Nephron progenitor cell (in vitro differentiated cells): ENCODE measurements at places on chromosomes 16 and 17.

DNA sequence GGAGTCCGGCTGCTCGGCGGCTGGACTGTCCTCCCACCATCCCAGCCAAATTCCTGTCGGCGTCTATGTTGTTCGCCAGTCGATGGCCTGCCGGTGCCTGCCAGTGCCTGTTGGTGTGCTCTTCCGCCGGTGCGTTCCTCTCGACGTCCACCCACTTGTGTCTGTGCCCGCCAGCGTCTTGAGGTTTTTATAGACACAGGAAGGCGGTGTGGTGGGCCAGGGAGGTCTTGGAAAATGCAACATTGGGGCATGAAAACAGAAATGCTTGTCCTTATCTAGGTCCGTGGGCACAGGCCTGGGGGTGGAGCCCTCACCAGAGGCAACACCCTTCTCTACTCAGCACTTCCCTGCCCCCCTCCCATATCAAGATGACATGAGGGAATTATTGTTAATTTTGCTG lies 167.8 kb downstream of the IRF8 start:
- DNase-seq: no peak

DNA sequence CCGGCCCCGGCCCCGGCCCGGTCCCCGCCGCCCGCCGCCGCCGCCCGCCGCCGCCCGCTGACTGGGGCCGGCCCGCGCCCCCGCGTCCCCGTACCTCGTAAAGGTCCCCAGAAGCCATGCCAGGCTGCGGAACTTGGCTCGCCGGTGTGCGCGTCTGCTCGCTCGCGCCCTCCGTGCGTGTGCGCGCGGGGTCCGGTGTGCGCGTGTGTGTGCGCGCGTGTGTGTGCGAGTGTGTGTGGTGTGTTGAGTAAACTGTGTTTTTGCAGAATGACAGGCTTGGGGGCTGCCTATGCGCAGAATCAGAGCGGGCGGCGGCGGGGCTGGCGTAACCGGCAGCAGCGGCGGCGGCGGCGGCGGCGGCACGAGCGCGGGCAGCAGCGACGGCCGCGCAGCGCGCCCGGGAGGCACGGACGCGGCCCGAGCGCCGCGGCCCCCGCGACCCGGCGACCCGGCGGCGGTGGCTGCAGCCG lies 307 bp downstream of the CDYL2 start:
- DNase-seq: no peak

DNA sequence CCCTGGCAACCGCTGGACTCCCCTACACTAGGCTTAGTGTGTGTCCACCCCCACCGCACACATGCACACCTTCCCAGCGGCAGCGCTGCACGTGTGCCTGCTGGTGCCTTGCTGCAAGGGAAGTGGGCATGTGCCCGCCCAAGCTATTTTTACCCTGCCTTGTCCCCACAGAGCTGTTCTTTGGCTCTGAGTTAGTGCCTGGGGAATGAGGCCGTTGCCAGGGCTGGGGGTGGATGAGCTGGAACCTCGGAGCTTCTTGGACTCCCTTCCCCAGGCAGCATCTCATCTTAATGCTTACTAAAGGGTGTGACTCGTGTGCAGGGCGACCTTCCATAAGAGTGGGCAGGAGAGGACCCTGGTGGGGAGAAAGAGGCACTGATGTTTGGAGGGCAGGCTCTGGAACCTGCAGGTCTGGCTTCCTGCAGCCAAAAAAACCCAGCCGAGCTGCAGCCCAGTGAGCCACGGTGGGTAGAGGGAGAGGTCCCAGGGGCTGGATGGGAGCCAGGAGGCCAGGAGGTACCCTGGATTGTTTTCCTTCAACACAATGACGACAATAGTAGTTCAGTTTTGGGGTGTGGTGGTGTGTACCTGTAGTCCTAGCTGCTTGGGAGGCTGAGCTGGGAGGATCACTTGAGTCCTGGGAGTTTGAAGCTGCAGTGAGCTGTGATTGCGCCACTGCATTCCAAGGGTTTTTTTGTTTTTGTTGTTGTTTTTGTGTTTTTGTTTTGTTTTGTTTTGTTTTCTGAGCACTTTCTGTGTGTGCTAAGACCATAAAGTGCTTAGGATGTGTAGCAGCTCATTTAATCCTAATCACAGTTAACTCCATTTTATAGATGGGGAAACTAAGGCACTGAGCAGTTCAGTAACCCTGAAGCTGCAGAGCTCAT lies 119.1 kb downstream of the RAB11FIP4 start:
- no peak for DNase-seq

GRCh38 chr16:89573826-89574680 lies 1.5 kb upstream of the CPNE7 start:
- DNase-seq: no peak

DNA sequence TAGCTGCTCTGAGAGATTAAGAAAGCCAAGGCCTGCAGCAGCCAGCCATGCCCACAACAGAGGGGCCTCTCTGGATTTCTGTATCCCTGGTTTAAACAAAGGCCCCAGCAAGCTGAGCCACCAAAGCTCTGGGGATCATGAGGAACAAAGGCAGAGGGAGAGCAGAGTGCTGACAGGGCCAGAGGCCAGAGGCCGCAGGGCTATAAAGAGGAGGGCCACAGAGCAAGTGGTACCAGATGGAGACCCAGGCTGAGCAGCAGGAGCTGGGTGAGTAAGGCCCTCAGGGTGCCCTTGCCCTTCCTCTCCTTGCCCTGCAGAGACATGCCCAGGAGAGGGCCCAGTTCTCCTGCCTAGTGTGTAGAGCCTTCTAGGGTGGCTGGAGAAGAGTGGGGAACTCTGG lies at the start of gene CRYBA1:
Gene CRYBA1 (plus strand): TSS at position 232 of the 400 bp plus-strand sequence. CDS start 5 bp downstream, at position 237.
- no peak for DNase-seq

DNA sequence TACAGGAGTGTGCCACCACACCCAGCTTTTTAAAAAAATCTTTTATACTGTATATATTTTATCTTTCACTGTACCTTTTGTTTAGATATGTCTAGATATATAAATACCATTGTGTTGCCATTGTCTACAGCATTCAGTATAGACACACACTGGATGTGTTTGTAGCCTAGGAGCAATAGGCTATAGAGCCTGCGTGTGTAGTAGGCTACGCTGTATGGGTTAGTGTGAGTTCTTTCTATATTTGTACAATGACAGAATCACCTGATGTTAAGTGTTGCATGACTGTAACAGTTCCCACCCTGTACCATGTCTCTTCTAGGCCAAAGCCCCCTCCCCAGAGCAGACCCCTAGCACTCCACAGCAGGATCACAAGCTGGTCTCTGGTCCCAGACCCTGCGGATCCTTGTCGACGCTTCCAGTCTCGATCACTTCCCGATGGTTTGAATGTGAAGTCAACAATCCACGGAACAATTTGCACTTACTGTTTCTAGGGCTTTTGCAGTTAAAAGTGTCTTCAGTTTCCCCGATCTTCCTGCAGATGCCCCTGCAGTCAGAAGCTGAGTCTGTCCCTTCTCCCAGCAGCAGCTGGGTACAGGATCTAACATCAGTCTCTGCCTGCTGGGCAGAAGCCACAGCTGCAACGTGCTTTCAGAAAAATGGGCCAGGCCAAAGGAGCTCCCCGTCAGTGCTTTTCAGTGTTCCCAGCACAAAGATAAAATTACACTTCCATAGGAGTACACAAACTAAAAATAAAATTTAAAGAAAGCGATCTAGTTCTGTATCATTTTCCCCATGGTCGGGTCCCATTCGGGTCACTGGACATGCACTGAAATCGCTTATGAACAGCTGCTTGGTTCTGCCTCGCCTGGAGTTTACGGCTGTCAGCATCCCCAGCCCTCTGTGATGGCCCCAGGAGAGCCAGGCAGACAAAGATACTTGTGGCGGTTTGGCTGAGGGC lies 35.4 kb downstream of the ADAM11 start:
- DNase-seq: no peak

DNA sequence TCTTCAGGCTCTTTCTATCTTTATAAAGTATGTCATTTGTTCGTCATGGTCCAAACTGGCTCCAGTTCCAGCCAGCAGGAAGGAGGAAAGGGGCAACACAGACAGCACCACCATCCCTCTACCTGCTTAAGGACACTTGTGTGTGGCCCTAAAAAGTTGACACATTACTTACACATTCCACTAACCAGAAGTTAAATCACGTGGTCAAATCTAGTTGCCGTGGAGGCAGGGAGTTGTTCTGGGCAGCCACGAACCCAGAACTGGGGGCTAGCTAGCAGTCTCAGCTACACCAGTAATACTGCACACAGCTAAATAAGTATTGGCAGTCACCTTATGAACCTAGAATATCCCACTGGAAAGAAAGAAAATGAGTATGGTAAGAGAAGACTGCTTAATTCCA lies 104.2 kb downstream of the SNX11 start:
- no peak for DNase-seq

DNA sequence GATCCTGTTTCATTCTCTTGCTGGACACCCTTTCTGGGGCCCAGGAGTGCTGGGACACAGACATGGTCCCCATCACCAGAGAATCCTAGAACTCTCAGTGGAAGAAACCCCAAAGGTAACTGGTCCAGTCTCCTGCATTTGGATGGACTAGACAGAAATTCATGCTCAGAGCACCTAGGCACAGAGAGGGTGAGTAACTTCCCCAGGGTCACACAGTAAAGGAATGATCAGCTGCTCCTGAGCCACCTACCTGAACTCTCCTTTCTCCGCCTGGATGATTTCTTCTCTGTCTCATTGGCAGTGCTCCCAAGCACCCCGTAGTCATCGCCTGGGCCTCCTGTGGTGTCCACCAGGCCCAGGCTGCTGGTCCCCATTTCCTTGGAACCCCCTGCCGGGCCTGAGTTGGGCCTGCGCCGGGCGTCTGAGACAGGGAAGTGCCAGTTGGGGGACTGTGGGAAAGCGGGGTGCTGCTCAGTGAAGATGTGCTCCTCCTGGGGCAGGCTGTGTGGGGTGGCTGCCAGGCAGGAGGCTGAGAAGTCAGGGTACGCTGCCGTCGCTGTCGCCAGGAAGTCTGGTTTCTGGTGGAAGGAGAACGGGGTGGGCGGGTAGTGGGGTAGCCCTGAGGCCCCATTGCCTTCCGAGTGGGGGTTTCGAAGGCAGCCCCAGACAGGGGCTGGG lies 767 bp downstream of the MEOX1 start:
- DNase-seq: no peak

GRCh38 chr17:40019140-40019991 lies 4.1 kb downstream of the CSF3 start:
- DNase-seq: no peak

DNA sequence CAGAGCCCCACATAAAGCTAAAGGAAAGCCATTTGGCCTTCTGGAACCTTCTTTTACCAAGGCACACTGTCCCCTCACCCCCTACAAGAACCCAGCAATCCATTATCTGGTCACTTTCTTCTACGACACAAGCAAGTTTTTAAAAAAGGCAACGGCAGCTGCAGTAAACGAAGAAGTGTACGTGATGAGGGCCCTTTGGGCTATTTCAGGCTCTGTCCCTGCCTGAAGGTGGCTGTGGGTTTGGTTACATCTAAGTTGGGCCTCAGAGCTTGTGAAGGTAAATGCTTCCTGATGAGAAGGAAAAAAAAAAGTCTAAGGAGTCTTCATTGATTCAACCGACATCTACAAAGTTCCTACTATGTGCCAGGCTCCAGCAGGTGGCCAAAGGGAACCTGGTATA lies 35.4 kb downstream of the XYLT1 start:
- no peak for DNase-seq

GRCh38 chr17:74430706-74431567 lies 951 bp upstream of the GPRC5C start:
- DNase-seq: peak; percentile 90

- DNase-seq: no peak
Measured at GRCh38 chr17:44887971-44888954, 11.0 kb downstream of the EFTUD2 start.

DNA sequence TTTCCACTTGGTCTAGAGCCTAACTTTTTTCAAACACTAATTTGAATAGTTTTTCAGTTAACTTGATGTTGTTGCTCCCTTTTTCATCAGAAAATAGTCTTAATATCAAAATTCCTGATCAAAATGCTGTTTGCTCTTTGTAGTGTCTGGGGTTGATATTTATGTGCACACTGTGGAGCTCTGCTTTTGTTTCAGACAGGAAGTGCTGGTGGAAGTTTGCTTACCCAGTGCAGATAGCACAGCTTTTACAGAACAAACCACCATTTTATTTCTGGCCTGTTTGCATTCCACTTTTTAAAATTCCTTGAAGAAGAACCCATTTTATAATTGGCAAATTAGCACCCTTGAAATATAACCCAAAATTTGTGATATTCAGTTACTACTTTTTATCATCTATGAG lies 125.4 kb downstream of the MRTFB start:
- no peak for DNase-seq

DNA sequence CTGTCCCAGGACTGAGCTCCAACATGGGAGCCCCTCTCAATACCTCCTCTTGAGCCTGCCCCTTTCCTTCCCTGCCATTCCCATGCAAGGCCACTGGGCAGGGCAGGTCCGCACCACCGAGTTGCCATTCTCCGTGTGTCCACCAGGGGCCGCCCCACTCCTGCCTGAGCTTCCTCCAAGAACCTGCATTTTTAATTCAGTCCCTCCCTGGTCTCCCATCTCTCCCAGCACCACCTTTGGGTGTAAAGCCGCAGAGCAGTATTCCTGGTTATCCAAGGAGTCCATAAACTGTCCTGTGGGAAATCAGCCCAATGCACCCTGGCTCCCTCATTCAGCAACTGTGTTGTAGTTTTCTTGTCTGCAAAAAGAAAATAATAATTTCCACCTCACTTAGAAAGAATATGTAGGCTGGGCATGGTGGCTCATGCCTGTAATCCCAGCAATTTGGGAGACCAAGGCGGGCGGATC lies 15.9 kb upstream of the ANKRD40CL start:
- DNase-seq: peak; percentile 91

GRCh38 chr16:75263963-75264445 lies 12.6 kb upstream of the BCAR1 start:
- no peak for DNase-seq

- DNase-seq: no peak
Measured at GRCh38 chr17:7475764-7476422, 3.5 kb downstream of the ZBTB4 start.

GRCh38 chr16:53090591-53091411 lies 36.0 kb downstream of the CHD9 start:
- DNase-seq: no peak

DNA sequence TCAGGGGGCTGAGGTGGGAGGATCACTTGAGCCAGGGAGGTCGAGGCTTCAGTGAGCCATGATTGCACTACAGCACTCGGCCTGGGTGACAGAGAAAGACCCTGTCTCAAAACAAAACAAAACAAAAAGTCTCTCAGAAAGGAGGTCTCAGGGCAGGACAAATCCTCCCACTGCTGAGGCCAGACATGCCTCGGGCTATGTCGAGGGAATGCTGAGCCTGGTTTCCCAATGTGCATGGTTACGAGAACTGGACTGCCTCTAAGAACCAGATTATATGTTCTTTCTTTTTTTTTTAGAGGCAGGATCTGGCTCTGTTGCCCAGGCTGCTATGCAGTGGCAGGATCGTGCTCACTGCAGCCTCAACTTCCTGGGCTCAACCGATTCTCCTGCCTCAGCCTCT lies 27.6 kb downstream of the TRAP1 start:
- DNase-seq: no peak

GRCh38 chr17:81488276-81488860 lies 24.2 kb downstream of the ACTG1 start:
- no peak for DNase-seq
